ENCODE measurements at places on chromosomes 12 and 14.

DNA sequence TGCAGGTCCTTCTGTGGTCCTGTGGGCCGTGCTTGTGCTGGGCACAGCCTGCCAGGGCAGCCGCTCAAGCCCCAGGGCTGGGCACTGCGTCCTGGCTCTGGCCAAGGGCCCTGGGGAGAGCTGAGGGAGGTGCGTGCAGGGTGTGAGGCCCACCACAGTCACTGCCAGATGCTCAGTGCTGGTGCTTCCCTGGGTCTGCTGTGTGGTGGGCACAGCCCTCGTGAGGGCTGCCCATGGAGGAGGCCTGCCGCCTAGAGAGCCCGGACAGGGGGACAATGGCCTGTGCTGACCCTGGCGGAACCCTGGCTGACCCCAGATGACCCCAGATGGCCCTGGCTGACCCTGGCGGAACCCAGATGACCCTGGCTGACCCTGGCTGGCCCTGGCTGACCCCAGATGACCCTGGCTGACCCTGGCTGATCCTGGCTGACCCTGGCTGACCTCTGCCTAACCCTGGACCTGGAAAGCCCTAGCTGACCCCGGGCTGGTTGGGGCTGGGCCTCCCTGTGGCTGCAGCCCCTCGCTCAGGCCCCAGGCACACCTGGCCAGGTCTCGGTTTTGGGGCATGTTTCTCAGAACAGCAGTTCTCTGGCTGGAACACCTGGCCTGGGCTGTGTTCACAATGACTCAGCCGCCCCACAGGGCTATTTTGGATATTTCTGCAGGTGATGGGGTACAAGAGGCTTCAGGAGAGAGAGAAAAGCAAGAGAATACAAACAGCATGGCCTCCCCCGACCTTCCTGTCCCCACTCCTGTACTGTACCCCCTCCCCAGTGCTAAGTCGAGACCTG is 55.4 kb downstream of the TMEM121 start:
- no peak for DNase-seq

DNA sequence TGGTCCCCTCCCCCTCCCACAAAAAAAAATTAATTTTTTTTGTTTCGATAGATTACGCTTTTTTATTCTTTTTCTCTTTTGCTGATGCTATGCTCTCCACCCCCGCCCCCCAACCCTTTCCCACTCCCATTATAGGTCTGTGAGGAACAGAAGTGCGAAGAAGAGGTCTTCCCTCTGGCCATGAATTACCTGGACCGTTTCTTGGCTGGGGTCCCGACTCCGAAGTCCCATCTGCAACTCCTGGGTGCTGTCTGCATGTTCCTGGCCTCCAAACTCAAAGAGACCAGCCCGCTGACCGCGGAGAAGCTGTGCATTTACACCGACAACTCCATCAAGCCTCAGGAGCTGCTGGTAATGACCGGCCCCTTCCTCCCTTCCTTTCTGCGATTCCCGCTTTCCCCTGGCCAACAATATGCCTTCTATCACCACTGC is 2.3 kb downstream of the CCND2 start:
- peak; percentile 57 for DNase-seq

DNA sequence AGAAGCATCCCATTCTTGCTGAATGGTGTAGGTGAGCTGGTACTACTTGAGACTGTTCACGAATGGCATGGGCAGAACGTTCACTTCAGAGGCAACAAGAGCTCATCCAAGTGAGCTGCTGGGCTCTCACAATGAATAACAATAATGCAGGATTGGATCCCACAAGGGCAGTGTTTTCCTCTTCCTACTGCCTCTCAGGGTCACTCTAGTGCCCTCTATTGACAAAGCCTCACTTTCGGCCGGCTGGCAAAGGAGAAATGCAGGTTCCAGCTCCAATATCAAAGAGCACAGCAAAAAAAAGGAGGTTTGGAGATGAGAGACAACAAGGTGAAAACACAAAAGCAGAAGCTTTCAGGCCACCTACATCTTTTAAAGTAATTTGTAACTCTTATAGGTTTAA is 74.6 kb upstream of the MYF6 start:
- DNase-seq = peak; percentile 87

GRCh38 chr12:112987561-112987960 is 9.2 kb downstream of the OAS2 start:
- DNase-seq = no peak

DNA sequence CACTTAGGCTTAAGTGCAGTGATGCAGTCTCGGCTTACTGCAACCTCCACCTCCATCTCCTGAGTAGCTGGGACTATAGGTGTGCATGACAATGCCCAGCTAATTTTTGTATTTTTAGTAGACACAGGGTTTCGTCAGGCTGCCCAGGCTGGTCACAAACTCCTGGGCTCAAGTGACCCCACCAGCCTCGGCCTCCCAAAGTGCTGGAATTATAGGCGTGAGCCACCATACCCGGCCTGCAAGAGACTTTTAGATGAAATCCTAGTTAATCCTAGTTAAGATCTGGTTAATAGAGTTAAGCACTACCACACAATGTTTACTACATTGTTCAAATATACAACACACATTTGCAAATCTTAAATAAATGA is 196.5 kb upstream of the AMIGO2 start:
- DNase-seq = no peak

- peak; percentile 7 for DNase-seq
Observed at GRCh38 chr14:54813081-54813480, 89.5 kb downstream of the GCH1 start.

GRCh38 chr12:92096346-92097136 is 49.1 kb downstream of the BTG1 start:
- DNase-seq = no peak

Measured in H9 (cell line).